ENCODE measurements at places on chromosomes 4 and X.

- DNase-seq = no peak
Observed at GRCh38 chr4:124955476-124955875, 242.9 kb upstream of the ANKRD50 start.

DNA sequence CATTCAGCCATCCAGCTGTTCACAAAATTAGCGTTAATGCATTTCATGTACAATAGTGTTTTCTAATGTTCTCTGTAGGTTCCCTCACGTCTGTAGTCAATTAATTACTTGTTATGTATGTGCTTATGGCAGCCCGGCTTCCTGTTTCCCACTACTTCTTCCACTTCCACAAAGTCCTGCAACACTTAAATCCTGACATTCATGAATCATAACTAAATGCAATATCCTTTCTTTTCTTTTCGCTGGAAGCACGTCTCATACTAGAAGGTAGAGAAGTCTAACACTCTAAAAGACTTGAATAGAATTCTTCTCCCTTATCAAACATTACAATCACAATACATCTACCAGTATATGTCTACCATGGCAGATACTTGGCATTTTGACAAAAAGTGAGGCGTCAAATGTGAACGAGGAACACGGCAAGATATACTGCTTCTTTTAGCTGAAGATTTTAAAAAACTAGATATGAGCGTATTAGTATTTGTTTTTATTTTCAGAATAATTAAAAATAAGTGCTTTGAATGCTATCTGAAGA, 239.0 kb upstream of the DIAPH2 start:
- no peak for DNase-seq

DNA sequence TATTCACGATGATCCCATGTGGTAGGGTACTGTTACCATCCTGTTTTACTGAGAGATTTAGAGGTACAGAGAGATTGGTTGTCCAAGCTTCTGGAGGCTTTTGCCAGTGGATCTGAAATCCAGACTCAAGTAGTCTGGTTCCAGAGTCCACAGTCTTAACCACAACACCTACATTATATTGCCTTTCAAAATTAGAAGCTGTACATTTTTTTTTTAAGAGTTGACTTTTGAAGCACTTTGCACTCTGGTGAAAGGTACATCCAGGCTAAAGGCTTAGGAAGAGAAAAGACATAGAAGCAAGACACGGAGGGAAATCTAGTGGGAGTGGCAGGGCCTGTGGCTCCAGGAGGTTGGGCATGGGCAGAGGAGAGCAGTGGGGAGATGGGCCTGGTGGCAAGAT, 122.1 kb downstream of the AFF1 start:
- no peak for DNase-seq

DNA sequence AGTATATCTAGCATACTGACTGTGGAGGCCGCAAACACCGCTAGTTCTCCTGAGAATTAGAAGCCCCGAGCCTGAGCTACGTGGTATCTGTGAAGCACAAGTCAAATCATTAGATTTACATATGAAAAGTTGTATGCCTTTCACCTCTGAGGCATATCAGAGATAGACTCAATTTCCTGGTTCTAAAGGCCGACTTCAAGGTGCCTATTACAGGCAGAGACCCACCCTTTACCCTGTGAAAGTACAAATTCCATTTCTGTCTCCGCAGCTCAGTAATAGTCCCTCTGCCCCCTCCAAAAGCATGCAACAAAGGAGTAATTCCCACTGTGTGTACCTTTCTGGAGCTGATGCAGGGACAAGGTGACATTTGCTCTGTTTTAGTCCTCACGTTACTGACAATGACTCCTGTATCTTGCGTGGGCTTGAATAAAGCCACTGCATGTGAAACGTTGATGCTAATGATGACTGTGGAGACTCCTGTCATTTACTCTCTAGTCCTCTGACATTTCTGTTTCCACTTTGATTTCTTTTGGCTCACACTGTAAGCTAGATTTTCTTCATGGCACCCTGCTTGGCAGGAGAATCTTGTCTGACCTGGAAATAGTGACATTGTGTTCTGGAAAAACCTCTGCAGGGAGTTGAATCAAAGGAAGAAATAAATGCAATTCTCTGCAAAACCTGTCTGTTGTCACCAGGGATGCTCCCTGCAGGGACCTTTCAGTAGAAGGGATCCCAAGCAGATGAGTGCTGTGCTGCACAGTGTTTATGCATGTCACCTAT, 273.2 kb upstream of the EMCN start:
- DNase-seq = peak; percentile 60

GRCh38 chrX:18348047-18348446, 6.4 kb downstream of the SCML2 start:
- no peak for DNase-seq

DNA sequence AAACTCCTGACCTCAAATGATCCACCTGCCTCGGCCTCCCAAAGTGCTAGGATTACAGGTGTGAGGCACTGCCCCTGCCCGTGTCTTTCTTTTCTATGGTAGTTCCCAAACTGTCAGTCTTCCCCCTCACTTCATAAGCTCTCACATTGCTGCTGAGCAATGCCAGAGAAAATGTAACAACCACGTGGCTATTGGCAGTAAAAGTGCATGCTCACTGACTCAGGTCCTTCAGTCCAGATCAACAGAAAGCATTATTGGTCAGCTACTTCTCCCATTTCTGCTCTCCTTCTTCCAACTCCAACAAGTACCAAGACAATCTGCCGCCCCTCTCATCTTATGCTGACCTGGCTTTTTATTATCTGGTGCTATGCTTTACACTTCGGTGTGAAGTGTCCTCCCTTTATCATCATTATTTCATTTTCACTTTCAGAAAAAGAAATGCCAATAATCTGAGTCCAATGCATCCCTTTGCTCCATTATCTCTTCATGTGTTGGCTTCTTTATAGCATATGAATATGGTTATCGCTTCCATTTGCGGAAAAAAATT, 133.8 kb upstream of the UGT8 start:
- no peak for DNase-seq

DNA sequence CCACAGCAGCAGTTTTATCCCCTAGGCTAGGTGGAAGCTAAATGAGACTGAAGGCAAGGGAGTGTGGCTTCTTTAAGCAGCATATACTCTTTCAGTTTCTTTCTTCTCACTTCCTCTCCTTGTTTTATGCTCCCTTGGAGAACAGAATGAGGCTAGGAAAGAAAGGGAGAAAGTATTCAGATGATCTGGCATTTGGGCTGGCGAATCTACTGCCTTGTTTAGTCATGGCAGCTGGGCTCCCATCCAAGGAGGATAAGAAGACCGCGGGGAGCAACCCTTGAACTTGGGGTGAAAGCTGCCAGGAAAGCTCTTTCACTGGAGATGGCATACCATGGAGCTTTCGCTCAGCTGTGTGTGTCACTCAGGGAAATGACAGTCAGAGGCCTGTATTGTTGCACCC, 72.1 kb downstream of the ARHGEF38 start:
- no peak for DNase-seq

DNA sequence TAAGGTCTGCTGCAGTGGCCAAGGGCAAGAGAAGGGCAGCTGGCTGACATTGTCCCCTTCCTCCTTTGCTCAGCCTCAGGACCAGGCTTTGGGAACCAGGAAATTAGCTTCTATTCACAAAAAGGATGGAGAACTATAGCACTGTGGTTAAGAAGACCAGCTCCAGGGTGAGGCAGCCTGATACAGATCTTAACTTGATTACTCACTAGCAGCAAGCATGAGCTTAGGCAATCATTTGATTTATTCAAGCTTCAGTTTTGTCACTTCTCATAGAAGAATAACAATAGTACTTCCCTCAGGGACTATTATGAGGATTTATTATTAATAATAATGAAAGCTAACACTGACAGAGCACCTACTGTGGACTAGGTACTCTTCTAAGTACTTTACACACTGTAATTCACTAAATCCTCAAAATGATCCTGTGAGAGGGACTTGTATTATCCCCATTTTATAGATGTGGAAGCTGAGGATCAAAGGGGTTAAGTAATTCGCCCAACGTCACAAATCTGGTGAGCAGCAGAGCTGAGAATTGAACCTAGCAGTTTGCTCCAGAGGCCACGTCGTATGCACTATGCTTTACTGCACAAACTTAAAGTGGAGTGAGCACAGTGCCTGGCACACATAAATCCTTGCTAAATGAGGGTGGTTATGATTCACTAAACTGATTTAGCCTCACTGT, 130.4 kb upstream of the PAK3 start:
- no peak for DNase-seq

- no peak for DNase-seq
Observed at GRCh38 chrX:100296183-100296753, 113.8 kb downstream of the PCDH19 start.

DNA sequence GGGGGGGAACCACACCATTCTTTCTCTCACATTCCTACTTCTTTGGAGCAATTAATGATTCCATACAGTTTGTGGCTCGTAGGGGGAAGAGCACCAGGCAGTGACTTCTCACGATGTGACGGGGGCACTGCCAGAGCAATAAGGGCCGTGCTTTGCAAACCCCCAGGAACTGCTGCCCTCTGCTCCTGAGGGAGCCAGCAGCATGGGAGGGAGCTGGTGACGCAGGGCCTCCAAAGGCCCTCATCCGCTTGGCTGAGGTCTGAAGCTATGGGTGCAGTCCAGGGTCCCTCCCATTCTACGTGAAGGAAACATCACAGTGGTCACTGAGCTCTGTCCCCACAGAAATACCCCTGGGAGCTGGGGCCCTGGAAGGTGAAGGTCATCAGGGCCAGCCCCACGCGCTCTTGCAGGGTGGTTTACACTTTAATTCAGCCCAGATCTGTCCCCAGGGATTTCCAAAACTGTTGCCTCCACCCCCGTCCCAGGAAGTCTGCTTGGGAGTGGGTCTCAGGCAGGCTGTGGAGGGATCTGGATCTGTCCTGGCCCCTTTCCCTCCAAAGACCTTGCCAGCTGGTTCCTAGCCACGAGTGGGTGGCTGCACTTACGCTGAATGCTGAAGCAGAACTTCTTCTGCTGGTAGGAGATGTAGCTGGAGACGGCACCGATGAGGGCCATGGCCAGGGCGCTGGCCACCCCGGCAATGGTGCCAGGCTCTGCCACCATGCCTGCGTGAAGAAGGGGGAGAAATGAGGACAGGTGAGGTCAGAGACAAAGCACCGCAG, 82.6 kb downstream of the MTMR1 start:
- DNase-seq = no peak

GRCh38 chr4:79431839-79432238, 23.8 kb upstream of the GK2 start:
- no peak for DNase-seq

DNA sequence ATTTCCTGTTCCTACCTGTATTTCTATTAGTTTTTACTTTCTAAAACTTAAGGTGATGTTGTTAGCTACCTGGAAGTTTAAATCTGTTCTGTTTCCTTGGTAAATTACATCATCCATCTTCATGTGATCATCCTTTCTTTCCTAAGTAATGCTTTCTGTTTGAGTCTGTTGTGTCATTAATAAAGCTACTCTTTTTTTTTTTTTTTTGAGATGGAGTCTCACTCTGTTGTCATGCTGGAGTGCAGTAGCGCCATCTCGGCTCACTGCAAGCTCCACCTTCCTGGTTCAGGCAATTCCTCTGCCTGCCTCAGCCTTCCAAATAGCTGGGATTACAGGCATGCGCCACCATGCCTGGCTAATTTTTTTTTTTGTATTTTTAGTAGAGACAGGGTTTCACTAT, 73.3 kb downstream of the FIP1L1 start:
- DNase-seq = no peak

- DNase-seq = no peak
Observed at GRCh38 chrX:21905313-21905712, 35.2 kb upstream of the SMS start.

DNA sequence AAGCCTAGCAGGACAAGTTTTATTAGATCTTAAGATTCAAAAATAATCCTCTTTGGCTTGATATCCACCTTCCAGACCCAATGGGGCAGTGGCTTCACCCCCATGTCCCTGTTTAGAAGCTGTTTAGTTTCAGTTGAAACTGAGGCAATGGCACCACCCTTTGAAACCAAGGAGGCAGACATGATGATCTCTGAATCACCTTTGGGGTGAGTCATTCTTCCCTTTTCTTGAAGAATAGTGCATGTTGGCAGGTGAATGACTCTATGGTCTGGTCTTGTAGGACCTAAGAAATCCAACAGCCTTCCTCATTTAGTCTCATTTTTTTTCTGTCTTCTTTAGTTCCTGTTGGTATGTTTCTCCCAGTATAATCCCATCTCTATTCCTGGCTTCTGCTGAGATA, 29.5 kb upstream of the BMP15 start:
- DNase-seq = no peak

DNA sequence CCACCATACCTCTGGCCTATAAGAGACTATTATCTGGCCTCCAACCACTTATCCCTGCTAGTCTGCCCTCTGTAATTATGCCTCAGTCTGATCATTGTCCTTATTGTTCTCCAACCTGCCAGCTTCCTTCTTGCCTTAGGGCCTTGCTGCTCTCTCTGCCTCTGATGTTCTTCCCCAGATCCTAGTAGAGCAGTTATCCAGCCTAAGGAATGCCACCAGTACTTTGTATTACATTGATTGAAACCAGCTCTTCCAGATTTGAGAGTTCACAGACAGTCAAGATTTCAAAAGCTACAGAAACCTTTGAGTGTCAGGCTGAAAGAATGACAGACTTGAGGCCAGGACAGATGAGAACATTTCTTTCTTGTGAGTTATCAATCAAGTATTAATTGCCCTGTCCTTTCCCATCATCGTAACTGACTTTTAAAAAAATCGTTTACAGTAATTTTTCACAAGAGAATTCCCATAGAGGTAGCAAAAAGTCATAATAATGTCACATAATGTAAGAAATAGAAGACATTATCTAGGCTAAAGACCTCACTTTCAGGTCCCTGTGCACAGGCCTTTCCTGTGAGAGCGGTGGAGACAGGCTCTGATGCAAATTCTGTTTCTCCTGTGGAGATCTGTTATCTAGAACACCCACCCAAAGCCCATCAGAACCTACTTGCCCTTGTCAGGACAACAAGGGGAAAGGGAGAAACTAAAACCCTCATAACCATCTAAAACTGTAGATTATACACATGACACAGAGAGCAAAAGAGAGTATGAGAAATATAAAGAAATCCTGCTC, 64.1 kb upstream of the GUCY1A1 start:
- DNase-seq = no peak

GRCh38 chrX:11287505-11287904, 5.7 kb upstream of the AMELX start:
- no peak for DNase-seq

- DNase-seq = no peak
Observed at GRCh38 chr4:140735317-140735716, 20.9 kb downstream of the TBC1D9 start.

GRCh38 chr4:147492306-147492705, 11.4 kb downstream of the EDNRA start:
- no peak for DNase-seq

Measured in cerebellar cortex (tissue), 1 donor.